Uterus (tissue), 4 donors: ENCODE measurements at places on chromosomes 12 and 14. TPM values are rescaled to one million over a fixed set of nuclear protein-coding genes. Genes with fewer than 3 reads are reported as not detected.

GRCh38 chr12:3078086-3078820 is 1.1 kb downstream of the TSPAN9 start:
- DNase-seq = no peak

DNA sequence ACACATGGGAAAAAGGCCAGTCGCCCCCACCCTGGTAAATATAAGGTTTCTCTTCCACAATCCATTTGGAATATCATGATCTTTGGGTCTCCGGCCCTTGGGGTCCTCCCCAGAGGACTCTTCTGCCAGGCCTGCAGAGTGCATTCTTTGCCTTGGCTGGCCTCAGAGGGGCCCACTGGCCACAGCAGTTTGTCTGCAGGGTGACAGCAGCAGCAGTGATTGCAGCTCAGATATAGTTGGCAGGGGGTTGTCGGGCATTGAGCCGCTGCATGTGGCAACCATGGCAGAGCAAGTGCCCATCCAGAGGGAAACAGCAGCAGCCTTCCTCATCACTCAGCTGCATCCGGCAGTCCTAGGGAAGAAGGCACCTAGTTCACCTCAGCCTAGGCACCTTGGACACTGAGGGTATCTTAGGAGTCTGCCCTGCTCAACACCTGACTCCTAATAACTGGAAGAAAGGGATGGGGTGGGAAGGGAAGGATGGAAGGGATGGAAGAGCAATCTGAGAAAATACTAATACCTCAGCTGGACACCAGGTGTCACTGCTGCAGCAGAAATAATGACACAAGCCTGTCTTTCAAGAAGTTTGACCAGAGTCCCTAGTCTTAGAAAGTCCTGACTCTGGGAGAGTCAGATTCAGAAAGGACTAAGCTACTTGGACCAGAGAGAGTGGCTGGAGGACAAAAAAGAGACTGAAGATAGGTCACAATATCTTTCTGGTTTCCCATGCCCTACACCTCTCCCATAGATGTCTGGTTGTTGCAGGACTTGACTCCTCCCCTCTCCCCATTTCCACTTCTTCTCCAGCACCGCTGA is 8.9 kb downstream of the AJUBA start:
- DNase-seq = no peak

DNA sequence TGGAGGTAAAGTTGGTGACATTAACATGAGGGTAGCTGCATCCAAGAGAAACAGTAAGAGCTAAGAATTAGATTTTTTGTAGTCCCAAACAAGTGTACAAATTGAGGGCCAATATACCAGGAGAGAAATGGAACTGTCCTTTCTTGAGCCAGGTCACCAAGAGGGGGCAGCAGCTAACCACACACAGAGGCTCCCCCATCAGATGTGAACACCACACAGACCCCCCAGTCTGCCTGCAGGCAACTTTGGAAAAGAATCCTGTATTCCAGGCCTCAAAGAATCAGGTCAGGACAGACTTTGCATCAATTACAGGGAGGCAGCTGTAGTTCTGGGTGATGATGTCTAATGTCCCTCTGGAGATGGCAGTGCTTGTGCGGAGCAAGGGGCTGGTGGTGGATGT is 77.9 kb downstream of the SPTB start:
- DNase-seq = no peak

DNA sequence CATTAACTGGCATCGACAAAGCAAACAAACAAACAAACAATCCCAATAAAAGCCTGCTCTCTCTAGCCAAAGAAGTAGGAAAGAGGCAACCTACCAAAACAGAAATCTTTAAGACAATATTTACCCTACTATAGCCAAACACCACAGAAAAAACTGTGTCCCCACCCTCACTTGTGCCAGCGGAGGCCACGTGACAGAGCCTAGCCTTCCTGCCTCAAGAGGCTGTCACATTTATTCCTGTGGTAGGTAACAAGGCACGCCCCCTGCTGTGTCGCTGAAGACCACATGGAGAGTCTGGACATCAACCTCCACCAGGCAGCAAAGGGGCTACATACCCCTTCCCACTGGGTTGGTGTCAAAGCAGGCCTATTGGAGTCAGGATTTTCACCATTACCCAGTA is 148.1 kb downstream of the LMNTD1 start:
- no peak for DNase-seq

- no peak for DNase-seq
Measured at GRCh38 chr14:23051141-23052057, 5.9 kb downstream of the CDH24 start.

GRCh38 chr14:83379436-83379835 is 1845.8 kb upstream of the SEL1L start:
- DNase-seq = no peak

DNA sequence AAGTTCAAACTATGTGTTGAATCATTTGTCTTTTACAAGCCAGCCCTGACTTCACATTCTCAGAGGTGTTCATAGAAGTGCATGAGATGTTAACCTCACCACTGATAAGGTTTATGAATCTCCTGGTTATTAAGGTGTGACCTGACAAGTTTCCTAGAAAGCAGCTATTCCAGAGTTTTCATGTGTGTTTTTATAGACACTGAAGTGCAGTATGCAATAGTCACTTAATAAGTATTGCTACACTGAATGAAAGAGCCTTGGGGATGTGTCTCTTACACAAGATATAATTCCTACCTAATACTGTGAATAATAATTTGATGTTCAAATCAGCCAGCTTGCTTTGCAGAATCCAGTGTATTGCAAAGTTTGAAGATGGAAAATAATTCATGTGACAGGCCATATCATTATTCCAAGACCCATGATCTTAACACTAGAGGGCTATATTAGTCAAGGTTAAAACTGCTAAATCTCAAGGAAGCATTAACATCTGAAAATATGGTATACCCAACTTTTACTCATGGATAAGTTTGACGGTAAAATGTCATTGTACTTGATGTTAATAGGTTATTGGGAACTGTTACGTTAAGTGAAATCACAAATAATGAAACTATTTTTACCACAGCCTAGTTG is 13.0 kb downstream of the SLC25A3 start:
- DNase-seq = no peak

GRCh38 chr14:50417853-50418252 is 21.2 kb upstream of the CDKL1 start:
- DNase-seq = no peak

GRCh38 chr12:122955156-122955555 is 11.1 kb downstream of the ABCB9 start:
- DNase-seq = no peak

DNA sequence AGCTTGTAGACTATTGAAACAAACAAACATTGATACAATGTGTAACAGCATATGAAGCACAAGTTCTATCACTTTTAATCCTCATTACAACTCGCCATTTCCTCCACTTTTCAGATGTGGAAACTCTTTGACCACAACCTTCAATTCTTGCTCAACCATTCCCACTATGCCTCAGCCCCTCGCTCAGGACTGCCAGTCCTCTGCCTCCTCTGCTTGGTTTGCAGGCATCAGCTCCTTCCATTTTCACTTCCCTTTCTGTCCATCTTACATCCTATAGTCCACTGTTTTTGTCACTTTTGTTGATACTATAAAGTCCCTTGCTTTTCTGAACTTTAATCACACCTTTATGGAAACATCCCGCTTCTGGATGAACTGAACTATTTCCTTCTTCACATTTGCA is 28.2 kb upstream of the CD27 start:
- no peak for DNase-seq

CIROP gene
- total RNA-seq = not detected

TXNRD1 gene
- 141 TPM for total RNA-seq

PNMA1 gene
- 58.0 TPM for total RNA-seq

TMPRSS12 gene
- not detected for total RNA-seq

PPP4R4 gene
- 0.59 TPM for total RNA-seq
